ENCODE measurements at places on chromosomes 4 and X.

GRCh38 chrX:118420462-118420861 is 74.6 kb downstream of the WDR44 start:
- peak; percentile 8 for DNase-seq

DNA sequence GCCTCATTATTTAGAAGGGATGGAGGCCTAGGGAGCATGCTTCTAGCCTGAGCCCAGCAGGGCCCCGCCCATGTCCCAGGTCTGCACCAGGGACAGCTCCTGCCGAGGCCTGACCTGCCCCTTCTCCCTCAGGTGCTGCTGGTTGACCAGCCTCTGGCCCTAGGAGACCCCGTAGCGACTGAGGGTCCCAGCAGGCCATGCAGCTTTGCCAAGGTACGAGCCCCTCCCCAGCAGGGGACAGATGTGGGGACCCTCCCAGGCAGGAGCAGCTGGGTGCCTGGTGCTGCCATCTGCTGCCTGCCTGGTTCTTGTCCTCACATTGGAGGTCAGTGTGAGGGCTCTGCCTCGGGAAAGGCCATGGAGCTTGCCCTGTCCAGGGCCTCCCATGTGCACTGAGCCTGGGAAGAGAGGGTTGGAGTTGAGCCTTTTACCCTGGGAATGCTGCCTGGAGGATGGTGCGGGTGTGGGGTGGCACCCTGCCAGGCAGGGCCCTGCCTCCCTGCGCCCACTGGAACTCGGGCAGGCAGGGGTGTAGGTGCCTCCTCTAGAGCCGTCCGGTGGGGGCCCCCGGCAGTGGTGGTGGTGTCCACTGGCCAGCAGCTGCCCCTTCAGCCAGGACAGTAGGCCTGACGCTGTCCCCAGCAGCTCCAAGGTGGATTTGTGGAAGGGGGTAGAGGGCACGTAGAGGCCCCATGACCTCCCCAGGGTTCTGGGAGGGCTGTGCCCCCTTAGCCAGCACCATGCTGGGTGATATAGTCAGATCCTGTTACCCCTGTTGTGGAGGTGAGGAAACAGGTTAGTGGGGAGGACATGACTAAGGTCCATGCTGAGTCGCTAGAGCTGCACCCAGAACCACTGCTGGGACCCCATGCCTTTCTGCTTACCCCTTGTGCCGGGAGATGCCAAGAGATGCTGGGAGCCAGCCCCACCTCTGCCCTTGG is 2.2 kb upstream of the MSANTD1 start:
- DNase-seq, result no peak

- DNase-seq, result no peak
These were observed 38.5 kb upstream of the GPC3 start for GRCh38 chrX:134023851-134024281.

GRCh38 chrX:133513123-133513522 is 97.8 kb upstream of the GPC4 start:
- no peak for DNase-seq

DNA sequence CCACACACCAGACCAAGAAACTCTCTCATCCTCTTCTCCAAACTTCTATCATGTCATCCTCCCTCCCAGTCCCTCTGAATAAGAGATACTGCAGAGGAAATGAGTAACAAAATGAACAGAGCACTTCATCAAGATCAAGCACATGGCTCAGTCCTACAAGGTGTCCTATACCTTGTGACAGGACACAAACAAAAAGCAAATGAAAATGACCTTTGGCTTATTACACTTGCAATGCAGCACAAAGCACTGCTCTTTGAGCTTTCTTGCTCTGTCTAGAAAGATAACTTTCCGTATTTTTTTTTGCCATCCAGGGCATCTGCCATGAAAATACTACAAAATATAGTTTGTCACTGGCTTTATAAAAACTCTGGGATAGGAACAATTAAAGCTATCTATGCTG is 402.7 kb downstream of the HNRNPD start:
- DNase-seq, result no peak
